Breast epithelium (tissue), 4 donors: ENCODE measurements at places on chromosomes 6 and 20. TPM values are rescaled to one million over a fixed set of nuclear protein-coding genes. Genes with fewer than 3 reads are reported as not detected.

DNA sequence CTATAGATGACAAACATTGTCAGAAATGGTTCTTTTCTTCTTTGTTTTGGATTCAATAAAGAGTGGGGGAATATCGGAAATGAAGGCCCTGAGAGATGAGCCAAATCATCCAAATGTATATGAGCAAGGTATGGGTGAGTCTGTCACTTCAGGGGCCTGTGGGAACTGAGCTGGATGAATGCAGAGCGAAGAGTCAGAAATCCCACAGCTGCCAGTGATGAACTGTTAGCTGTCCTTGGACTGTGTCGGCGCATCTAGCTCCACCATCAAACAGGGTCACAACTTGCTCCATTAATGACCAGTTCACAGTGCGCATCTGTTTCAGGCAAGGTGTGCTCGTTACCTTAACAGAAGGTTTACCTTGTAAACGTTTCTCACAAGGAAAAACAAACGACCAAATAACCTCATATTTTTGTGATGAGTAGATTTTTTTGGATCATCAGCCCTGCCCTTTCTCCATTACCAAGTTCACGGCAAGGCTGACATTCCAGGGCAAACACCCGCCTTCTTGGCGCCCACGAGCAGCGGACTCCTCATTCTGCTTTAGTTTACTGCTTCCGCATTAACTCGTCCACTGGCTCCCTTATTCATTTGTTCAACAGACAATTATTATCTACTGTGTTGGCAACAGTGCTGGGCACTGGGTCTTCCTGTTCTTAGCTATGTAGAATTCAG, 15.0 kb upstream of the CCN6 start:
- H3K4me3 ChIP-seq, result no peak overlapping the region

DNA sequence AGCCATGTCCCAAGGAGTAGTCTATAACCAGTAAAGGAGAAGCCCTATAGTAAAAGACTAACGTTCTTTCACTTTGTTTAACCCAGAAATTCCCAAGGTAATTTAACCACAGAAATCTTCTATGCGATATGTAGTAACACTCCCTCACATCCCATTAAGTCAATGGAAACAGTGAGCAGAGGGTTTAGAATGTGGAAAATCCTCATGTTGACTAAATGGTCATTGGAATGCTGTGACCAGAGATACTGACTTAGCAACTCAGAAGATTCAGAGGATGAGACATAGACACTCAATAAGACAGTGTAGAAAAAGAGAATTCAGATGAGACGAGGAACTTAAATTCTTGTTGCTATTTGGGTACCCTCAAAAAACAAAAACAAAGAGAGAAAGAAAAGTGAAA, 562.2 kb upstream of the NOX3 start:
- no peak overlapping the region for H3K4me3 ChIP-seq
- H3K27ac ChIP-seq, result no peak overlapping the region
- no peaks in the 10 kb centered on the region for H3K4me1 ChIP-seq
- H3K27me3 ChIP-seq, result no peaks in the 10 kb centered on the region
- H3K36me3 ChIP-seq, result no peaks in the 10 kb centered on the region

The PTPRT gene
- 6.3 TPM for total RNA-seq

The CAGE1 gene
- total RNA-seq, result not detected

DNA sequence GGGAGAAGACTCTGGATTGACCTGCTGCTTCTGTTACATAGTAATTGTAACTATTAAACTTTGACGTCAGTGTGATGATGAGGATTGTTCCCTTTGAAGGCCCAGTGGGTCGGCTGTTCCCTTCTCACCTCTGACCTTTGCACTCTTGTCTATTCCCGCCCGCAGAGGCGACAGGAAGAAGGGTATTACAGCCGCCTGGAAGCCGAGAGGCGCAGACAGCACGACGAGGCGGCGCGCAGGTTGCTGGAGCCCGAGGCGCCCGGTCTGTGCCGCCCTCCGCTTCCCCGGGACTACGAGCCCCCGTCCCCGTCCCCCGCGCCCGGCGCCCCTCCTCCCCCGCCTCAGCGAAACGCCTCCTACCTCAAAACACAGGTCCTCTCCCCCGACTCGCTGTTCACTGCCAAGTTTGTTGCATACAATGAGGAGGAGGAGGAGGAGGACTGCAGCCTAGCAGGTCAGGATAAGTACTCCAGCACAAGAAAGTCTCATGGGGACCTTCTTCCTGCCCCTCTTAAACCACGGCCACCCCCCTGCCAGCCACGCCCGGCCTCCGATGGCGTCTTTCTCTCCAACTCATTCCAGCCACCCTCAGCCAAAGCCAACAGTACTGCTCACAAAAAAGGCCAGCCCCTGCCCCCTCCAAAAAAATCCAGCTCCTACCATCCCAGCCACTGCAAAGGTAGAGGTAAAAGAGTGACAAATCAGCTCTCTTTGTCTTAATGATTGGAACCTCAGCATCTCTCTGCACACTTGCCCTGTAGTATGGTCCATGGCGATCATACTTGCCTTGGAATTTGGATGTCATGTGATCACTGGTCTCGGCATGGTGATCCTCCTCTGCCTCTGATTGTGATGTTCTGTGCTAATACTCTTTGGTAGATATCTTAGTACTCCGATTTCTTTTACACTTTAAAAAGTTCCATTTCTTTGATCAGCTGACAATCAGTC, 31.6 kb upstream of the KIF25 start:
- no peak for DNase-seq
- H3K4me3 ChIP-seq, result no peak overlapping the region
- H3K4me1 ChIP-seq, result no peaks in the 10 kb centered on the region
- peaks cover 11% of the 10 kb centered on the region for H3K36me3 ChIP-seq

The MYLK2 gene
- total RNA-seq, result not detected

DNA sequence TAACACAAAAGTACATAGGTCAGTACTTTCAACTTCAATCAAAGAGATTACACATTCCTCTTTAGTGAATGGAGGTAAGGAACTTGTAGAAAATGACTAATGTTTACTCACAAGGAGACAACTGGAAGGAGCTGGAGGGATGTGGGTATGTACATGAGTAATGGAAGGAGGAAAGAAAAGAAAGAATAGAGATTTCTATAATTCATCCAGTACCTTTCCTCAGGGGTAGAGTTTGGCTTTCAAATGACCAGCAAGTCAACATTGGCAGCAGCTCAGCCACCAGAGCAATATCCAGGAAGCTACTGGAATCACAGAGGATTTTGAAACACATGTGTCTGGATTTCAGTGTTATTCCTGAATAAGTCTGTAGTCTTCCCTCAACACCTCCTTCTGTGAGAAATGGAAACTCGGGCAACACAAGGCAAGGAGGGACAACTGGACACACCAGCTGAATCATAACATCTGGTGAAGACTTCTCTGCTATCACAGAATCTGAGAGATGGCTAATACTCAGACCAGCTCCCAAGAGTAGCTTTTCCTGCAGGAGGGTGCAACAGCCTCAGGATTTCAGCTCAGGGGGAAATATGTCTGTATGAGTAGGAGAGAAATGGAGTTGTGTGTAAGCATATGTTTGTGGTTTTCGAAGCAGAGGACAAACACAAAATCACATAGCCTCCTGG, 98.8 kb downstream of the HAO1 start:
- no peak overlapping the region for H3K27ac ChIP-seq
- H3K36me3 ChIP-seq, result no peaks in the 10 kb centered on the region
- H3K27me3 ChIP-seq, result no peaks in the 10 kb centered on the region
- DNase-seq, result no peak
- no peaks in the 10 kb centered on the region for H3K4me1 ChIP-seq

The C4B gene
- total RNA-seq, result 298 TPM

The AGPAT4 gene
- 10.5 TPM for total RNA-seq

- H3K27ac ChIP-seq, result no peak overlapping the region
- DNase-seq, result no peak
- no peaks in the 10 kb centered on the region for H3K27me3 ChIP-seq
- no peaks in the 10 kb centered on the region for H3K4me1 ChIP-seq
- H3K36me3 ChIP-seq, result no peaks in the 10 kb centered on the region
Measured at GRCh38 chr20:32965581-32966373, 38.5 kb downstream of the SUN5 start.

- H3K27me3 ChIP-seq, result no peaks in the 10 kb centered on the region
- DNase-seq, result peak; percentile 67
- H3K36me3 ChIP-seq, result no peaks in the 10 kb centered on the region
- H3K4me3 ChIP-seq, result no peak overlapping the region
Measured at GRCh38 chr6:35240838-35241801, 18.4 kb upstream of the ZNF76 start.

The SLC17A1 gene
- total RNA-seq, result not detected

The ETV7 gene
- 0.98 TPM for total RNA-seq

- no peak overlapping the region for H3K27ac ChIP-seq
- H3K4me1 ChIP-seq, result no peaks in the 10 kb centered on the region
- DNase-seq, result no peak
- H3K27me3 ChIP-seq, result no peaks in the 10 kb centered on the region
Measured at GRCh38 chr6:78598966-78599365, 268.4 kb upstream of the IRAK1BP1 start.

The LHFPL5 gene
- not detected for total RNA-seq

DNA sequence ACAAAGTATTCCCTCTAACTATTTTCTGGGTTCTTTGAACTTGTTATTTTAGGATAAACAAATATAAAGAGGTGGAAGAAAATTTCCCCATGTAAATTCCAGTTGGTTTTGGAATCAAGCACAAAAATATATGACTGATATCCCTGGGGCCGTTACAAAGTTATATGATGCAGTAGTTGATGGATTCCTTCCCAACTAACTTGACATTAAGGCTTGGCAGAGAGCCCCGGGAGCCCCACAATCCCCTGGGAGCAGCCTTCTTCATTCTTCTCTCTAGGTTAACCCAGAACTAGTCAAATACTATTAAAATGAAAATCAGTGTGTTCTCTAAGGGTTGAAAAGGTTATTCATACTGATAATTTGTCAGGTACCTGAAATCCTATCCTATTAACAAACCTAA, 508.9 kb upstream of the SOX4 start:
- no peak overlapping the region for H3K4me3 ChIP-seq
- no peaks in the 10 kb centered on the region for H3K36me3 ChIP-seq
- H3K4me1 ChIP-seq, result no peaks in the 10 kb centered on the region
- no peak overlapping the region for H3K27ac ChIP-seq
- no peak for DNase-seq

- H3K36me3 ChIP-seq, result no peaks in the 10 kb centered on the region
- no peak overlapping the region for H3K4me3 ChIP-seq
- H3K27me3 ChIP-seq, result no peaks in the 10 kb centered on the region
- no peak overlapping the region for H3K27ac ChIP-seq
Measured at GRCh38 chr6:22290045-22290444, 6.8 kb downstream of the PRL start.

GRCh38 chr6:37068356-37069270, 63.2 kb downstream of the FGD2 start:
- no peaks in the 10 kb centered on the region for H3K4me1 ChIP-seq
- H3K27me3 ChIP-seq, result no peaks in the 10 kb centered on the region
- H3K36me3 ChIP-seq, result no peaks in the 10 kb centered on the region

DNA sequence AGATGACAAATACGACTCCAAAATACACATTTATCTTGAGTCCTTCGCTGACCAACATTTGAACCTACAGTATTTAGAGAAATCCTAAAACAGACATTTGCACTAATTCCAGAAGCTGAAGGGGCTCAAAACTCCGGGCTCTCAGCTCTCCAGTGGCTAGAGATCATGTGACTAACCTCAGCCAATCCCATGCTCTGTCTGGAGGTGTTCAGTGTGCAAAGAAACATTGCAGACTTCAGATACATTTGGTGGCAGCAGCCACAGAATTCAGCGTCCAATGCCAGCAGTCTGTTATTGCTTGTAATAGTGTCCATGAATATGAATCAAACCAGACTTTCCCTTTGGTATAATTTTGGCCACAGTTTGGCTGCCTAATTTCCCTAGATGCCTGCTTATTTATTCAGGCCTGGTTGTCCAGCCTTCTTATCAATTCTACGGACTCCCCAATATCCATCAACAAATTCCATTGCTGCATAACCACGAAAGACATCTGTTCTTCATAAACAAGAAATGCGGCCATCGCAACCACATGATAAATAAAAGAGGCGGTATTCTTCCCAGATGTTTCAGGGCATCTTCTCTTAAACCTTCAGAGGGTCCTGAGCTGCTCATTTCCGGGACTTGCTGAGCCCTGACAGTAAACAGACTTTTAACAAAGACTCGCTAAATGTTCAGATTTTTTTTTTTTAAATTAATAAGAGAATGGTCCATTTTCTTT, 14.5 kb upstream of the CYP24A1 start:
- H3K36me3 ChIP-seq, result no peaks in the 10 kb centered on the region
- no peak for DNase-seq
- H3K4me1 ChIP-seq, result no peaks in the 10 kb centered on the region
- no peak overlapping the region for H3K4me3 ChIP-seq
- no peak overlapping the region for H3K27ac ChIP-seq

- no peak overlapping the region for H3K27ac ChIP-seq
- no peak overlapping the region for H3K4me3 ChIP-seq
- no peaks in the 10 kb centered on the region for H3K27me3 ChIP-seq
- H3K4me1 ChIP-seq, result no peaks in the 10 kb centered on the region
Measured at GRCh38 chr6:25476126-25476525, 175.9 kb upstream of the SCGN start.

GRCh38 chr6:3546121-3546520, 89.3 kb upstream of the SLC22A23 start:
- H3K27ac ChIP-seq, result no peak overlapping the region
- H3K36me3 ChIP-seq, result no peaks in the 10 kb centered on the region
- no peak overlapping the region for H3K4me3 ChIP-seq

DNA sequence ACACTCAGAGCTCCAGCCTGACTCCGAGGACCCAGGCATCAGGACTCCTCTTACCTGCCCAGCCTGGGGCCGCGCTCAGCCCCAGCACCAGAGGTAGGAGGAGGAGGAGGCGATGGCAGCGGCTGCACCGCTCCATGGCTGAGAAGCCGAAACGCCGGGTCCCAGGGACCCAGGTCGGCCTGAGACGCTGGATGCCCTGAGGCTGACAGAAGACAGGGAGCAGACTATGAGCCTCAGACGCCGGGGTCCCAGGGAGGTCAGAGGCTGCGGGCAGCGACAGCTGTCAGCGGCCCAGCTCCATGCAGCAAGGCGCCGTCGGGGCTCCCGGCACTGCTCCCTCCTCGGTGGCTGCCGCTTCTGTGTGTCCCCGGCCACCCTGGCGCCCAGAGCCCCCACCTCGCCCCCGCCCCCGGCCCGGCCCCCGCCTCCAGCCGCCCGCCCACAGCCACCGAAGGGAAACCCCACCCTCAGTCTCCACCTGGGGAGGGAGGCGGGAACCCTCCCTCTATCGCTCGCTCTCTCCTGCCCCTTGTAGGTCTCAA, at the start of gene COL11A2:
COL11A2 (minus strand) TSS at position 363 of the 542 bp plus-strand sequence; CDS start at position 136, 227 bp downstream.
- H3K27ac ChIP-seq, result peak within 1 kb of the TSS; percentile 76
- no peaks in the 10 kb centered on the region for H3K27me3 ChIP-seq
- H3K4me1 ChIP-seq, result no peaks in the 10 kb centered on the region
- no peaks in the 10 kb centered on the region for H3K36me3 ChIP-seq

GRCh38 chr20:24236201-24236600, 233.2 kb upstream of the SYNDIG1 start:
- no peak for DNase-seq
- H3K4me3 ChIP-seq, result no peak overlapping the region
- H3K27ac ChIP-seq, result no peak overlapping the region
- no peaks in the 10 kb centered on the region for H3K36me3 ChIP-seq
- H3K4me1 ChIP-seq, result no peaks in the 10 kb centered on the region
- H3K27me3 ChIP-seq, result no peaks in the 10 kb centered on the region
